ENCODE measurements at places on chromosomes 5 and 9.
A peak's percentile ranks its signal among the peaks of the same experiment; 100 is the strongest.

GRCh38 chr5:120982351-120982750 lies 518.3 kb downstream of the PRR16 start:
- DNase-seq, result no peak

DNA sequence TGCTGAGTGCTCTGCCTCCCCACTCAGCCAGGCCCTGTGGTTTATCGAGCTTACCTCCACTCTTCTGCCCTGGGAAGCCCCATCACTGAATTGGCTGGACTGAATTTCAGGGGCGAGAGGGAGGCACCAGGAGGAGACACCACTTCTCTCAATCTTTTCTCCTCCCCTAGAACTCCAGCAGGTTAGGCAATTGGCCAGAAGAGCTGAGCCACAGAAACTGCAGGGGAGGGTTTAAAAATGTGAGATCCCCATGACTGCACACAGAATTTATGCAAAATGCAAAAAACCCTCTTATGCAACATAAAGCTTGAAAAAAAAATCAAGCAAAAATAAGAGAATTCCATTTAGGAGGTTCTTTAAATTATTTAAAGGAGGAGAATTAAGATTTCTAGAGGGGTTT lies 29.9 kb downstream of the TUT7 start:
- DNase-seq, result peak; percentile 71

GRCh38 chr9:69307446-69308205 lies 17.4 kb upstream of the ENTREP1 start:
- DNase-seq, result peak; percentile 87

DNA sequence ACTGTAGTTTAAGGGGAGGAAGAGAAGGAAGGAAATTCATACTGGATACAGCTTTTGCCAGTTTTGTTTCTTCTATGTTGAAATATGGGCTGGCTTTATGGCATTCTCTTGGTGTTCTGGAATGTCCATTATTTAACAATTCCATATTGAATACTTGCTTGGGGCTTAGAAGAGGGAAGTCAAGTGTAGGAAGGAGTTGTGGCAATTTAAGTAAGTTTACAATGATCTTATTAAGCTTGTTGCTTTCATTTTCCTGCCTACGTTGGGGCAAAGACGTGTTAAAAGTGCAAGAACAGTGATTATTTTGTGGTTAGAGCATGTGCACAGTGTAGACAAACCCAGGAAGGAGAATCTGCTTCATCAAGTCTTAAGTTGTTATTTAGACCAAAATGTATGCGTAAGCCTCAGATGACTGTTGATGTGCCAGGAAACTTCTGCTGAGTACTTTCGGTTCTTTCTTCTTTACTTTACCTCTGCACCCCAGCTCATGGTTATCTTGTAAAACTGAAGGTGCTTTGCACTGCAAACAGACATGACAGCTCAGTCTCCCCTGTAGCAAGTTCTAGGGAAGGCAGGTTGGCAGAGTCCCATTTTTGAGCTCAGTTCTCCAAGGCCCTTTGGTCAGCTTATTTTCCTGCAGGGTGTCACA lies 75.8 kb downstream of the F2RL2 start:
- peak; percentile 12 for DNase-seq

GRCh38 chr9:79573412-79573923 lies 1.7 kb downstream of the TLE4 start:
- DNase-seq, result no peak

- DNase-seq, result no peak
Observed at GRCh38 chr5:78289911-78290310, 4.6 kb downstream of the AP3B1 start.

DNA sequence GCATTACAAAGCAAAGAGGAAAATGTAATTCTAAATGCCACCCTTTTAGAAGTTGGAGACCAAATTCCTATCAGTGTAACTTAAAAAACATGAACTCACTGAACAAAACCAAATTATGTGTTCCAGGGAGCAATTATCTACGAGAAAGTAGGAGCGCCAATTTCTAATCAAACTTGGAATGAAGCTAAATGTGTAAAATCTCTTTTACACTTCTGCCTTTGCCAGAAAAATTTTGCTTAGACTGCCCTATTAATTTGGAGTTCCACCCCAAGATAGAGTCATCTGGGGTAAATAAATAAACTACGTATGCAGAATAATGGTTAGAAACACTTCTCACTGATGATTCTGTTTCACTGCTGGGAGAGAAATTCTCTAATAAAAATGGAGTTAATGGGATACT lies 825.6 kb downstream of the MTRR start:
- DNase-seq, result no peak

GRCh38 chr5:39014561-39014960 lies 59.6 kb downstream of the RICTOR start:
- peak; percentile 94 for DNase-seq

DNA sequence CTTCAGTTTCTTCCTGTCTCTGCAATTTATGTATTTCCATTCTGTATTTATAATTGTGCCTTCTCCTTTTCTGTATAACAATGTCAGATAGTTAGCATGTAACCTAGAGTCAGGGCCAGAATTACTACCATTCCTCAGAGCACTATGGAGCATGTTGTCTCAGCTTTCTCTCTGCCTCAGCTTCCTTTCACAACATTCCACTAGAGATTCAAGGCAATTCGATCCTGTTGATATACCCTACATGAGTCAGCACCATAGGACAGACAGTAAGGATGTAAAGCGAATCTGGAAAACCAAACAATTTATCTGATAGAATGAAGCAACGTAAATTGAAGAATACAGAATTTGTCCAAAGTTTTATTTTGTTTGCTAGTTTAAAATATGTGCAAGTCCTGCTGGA lies 728.3 kb upstream of the SEMA6A start:
- peak; percentile 36 for DNase-seq

DNA sequence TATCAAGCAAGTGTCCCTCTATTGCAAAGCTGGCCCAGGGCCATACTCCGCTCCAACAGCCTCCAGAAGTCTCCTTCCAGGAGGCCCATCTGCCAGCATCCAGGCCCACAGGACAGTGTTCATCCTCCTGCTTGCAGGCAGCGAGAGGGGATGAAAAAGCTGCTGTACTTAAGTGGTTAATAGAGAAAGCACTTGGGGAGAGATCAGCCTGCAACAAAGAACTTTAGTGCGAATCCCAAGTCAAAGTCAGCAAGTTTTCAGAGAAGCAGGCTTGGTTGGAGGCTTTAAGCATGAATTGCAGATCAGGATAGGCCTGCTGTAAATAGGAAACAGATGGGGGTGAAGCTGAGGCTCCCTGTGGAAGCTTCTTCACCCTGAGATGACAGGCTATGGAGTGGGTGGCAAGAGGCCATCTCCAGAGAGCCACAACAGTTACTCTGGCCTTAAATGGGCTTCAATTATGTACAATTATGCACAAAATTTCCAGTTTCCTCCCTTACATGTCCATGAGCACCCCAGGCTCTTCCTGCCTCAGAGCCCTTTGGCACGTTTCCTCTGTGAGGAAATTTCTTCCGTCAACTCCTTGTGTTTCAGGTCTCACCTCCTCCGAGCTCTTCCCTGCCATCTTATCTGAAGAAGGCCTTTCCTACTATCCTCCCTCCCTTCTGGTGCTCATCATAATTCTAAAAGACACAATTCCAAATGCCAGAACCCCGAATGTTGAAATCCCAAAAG lies 98.0 kb upstream of the NR3C1 start:
- DNase-seq, result peak; percentile 74

DNA sequence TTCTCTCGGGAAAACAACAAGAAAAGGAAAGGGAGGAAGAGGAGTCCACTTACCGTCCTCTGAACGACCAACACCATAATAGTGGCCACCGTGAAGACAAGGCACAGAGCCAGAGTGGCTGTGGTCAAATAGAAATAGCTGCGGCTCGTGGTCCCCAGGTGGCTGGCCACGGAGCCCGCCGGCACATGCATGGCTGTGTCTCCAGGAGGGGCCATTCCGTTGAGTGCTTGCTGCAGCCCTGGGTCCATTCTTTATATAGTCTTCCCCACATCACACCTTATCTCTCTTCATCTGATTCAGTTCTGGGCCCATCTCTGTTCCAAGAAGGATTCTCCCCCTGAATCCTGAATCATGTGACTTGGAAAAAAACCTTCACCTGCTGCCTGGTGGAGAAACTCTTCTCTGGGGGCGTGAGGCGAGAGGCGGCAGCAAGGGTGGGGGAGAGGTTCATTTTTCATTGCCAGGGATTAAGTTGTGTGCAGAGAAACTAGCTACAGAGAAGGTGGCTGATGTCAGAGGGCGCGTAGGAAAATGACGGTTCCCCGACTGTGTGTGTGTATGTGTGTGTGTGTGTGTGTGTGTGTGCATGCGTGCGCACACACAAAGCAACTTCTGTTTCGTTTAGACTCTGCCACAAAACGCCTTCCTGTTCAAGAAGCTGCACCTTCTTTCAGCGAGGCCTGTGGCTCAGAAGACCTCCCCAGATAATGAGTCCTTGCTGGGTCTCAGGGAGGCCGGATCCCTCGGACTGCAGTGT lies at the start of gene TNFSF8:
TSS of gene TNFSF8 (minus strand) at position 536 of the 757 bp plus-strand sequence. CDS start at position 248, 288 bp downstream.
- DNase-seq, result no peak

DNA sequence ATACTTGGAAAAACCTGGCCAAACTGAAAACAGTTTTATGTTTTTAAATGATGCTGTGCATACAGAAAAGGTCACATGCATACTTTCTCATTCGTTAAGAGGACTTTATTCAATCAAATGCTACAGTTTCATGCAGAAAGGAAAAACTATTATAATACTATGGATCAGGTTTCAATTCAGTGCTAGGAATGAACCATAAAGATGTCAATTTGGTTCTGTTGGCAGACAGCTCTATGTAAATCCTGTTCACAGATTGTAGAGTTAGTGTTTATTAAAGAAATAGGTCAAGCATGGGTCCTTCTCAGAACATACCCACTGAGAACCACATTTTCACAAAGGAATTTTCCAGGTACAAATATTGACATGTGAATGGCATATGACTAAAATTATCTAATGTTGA lies 57.1 kb downstream of the RETREG1 start:
- no peak for DNase-seq

GRCh38 chr5:102528600-102528999 lies 29.8 kb upstream of the SLCO6A1 start:
- no peak for DNase-seq

- no peak for DNase-seq
Observed at GRCh38 chr5:1815071-1815786, 14.0 kb downstream of the NDUFS6 start.

DNA sequence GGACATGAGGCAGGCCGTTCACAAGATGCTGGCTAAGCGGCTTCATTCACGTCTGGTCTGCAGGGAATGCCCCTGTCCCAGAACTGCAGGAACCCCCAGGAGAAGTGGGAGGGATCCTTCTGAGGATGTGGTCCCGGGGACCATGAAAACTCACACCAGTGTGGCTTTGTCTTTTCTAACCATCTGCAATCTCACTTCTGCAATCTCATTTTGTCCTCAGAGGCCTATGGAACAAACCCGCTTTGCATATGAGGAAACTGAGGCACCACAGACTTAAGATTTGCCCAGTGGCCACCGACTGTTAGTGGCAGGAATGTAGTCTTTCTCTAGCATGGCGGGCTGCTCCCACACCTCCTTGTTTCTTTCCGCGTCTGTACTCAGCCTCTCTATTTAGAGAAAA lies 6.9 kb downstream of the CXCL14 start:
- DNase-seq, result no peak

DNA sequence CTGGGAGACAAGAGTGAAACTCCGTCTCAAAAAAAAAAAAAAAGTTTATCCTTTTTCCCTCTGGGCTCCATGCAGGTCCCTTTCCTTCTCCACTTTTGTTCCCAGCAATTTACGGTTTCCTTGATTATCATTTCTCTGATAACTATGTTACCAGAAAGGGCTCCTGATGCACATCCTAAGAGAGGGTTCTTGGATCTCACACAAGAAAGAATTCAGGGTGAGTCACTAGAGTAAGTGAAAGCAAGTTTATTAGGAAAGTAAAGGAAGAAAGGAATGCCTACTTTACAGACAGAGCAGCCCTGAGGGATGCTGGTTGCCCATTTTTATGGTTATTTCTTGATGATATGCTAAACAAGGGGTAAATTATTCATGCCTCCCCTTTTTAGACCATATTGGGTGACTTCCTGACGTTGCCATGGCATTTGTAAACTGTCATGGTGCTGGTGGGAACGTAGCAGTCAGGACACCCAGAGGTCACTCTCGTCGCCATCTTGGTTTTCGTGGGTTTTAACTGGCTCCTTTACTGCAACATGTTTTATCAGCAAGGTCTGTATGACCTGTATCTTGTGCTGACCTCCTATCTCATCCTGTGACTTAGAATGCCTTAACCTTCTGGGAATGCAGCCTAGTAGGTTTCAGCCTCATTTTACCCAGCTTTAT lies 13.5 kb upstream of the MELK start:
- peak; percentile 48 for DNase-seq

GRCh38 chr5:131481569-131481968 lies 153.5 kb downstream of the RAPGEF6 start:
- no peak for DNase-seq

DNA sequence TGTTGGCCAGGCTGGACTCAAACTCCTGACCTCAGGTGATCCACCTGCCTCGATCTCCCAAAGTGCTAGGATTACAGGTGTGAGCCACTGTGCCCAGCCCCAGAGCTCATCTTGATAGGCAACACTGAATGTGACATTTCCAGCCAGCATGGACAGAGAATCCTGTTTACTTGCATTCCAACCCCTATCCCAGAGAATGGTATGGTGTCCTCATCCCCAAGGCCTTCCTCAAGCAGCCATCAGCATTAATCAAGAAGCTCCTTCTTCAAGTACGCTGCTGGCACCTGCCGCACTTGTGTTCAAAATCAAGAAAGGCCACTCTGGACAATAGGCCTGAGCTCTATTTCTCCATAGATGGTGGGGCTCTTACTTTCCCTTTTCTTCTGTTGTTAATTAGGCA lies 40.2 kb downstream of the STARD4 start:
- no peak for DNase-seq

DNA sequence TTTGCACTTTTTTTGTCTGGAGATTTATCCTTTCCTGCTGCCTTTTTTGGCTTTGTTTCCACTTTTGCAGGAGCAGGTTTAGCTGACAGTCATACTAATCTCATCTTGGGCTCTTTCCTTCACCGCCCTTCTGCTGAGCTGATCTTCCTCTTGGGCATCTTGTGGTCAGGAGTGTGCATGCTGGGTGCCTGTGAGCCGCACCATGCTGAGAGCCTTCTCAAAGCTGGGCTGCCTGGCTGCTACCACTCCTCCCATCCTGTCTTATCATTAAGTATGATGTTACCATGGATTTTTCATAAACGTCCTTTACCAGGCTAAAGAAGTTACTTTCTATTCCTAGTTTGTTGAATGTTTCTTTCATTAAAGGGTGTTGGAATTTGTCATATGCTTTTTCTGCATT lies 49.5 kb upstream of the MCCC2 start:
- DNase-seq, result no peak

- no peak for DNase-seq
Observed at GRCh38 chr5:231661-232060, 13.5 kb downstream of the SDHA start.

GRCh38 chr5:138946241-138946623 lies 71.1 kb upstream of the LRRTM2 start:
- DNase-seq, result no peak

GRCh38 chr5:168153876-168154270 lies 137.6 kb upstream of the WWC1 start:
- no peak for DNase-seq

DNA sequence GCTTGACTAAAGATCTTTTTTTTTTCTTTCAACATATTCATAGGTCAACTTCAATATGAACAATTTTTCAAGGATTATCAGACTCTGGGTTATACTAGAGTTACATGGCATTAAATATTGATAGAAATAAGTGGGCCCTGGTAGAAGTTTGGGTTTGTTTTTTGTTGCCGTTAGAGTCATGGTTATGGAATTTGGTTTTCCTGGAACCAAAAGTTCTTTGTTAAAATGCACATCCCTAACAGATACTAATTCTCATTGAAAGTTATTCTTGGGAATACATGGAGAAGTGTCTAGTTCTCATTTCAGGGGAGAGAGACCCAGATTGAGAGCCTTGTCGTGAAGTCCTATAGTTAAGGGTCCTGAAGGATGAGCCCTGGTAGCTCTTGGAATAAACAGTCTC lies 124.9 kb downstream of the FGF1 start:
- DNase-seq, result no peak

All from fibroblast of skin of abdomen (primary cell).